Erythroblast (primary cell): ENCODE measurements at places on chromosomes 1 and 21.

GRCh38 chr1:227197064-227197463, 121.2 kb downstream of the CDC42BPA start:
- no peak for DNase-seq

GRCh38 chr1:23200883-23201282, 16.4 kb downstream of the HTR1D start:
- no peak for DNase-seq

DNA sequence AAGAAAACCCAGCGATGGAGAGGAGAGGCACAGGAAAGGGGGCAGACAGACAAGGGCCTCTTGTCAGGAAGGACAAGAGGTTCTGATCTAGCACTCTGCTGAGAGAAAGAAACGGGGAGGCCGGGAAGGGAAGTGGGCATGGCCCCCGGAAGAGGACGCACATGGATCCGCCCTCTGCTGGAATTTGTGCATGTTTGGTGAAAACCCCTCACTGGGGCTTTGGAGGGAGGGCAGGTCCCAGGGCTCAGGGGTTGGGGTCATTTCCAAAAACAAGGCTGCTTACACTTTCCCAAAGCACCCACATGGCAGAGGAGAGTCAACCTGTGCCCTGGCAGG, 32.4 kb upstream of the ECE1 start:
- no peak for DNase-seq

DNA sequence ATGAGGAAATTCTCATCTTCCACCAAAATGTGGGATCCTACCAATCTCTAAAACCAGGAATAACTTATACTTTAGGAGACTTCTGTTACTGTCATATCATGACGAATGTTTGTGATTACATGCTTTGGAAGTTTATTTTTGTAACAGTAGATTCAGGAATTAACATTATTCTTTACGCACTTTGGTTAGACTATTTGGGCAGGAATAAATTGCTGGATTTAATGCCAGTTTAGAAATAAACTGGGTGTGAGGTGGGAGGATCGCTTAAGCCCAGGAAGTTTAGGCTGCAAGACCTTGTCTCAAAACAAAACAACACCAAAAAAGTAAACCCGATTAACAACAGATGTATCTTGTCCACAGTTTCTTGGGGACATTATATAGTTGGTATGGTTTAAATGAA, 52.1 kb downstream of the MIGA1 start:
- DNase-seq: no peak

DNA sequence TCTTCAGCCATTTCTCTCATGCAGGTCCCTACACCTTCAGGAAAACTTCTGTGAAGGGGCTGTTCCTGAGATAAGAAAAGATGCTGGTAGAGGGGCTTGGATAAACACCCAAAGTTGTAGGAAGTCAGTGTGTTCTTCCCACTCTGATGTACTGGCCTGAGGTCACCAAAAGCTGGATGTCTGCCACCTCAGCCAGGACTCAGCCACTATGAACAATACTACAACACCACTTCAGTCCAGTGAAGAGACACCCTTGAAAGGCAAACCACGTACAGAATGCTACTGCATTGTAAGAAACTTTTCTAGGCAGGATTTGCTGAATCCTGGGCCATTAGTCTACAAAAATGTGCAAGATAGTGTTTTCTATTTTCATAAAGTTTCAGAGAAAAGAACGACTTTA, 2.4 kb downstream of the PTPN14 start:
- DNase-seq: no peak

GRCh38 chr21:38511662-38512243, 13.5 kb upstream of the ERG start:
- DNase-seq: no peak

GRCh38 chr1:68975212-68975933, 478.5 kb upstream of the DEPDC1 start:
- no peak for DNase-seq

DNA sequence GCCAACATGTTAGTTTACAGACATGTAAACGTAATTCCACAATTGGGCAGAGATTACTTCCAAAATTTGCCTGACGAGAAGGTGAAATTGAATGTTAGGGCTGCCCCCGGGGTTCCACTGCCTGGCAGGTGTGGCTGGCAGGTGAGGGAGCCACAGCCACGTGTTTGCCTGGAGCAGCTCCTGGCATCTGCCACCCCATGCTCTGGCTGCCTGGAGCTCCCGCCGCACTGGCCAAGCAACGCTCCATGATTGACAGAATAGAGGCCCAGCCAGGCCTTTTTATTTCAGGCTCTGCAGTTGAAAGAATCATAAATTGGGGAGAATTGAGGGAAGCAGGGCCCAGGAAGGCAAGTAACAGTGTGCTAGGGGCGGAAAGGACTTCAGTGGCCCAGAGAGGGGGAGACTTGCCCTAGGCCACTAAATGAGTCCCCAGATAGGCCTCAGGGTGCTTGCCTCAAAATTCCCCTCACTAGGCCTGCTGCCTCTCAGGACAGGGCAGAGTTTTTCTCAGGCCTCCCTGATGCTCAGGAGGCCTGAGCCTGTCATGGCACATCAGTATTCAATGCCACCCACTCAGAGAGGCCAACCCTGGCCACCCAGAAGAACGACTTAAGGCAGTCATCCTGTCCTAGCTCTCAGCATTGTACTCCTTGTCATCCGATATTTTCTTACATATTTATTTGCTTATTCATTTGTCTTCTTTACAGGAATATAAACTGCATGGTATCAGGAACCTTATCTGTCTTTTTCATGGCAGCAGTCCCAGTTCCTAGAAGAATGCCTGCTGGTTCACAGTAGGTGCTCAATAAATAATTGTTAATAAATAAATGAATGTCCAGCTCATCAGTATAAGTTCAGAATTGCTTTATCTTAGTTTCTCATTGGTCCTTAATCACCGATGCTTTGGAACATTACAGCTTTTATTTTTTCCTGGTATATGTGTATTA, 16.6 kb upstream of the S1PR1 start:
- DNase-seq: no peak

DNA sequence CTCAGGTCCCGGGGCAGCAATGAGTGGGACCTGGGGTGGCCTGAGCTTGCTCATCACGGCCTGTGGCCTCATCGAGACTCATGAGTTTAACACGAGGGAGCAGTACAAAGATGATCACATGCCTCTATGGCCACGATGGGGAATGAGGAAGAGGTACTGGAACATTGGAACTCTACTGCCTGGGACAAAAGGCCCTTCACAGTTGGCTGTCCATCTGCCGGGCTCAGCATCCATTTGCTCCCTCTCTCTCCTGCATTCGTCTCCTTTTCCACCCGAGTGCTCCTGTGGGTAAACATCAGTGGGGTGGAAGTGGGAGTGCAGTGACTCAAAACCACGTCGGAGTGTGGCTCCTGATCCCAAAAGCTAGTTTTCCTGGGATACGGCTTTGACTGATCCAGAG, 124.9 kb downstream of the KAZN start:
- no peak for DNase-seq

DNA sequence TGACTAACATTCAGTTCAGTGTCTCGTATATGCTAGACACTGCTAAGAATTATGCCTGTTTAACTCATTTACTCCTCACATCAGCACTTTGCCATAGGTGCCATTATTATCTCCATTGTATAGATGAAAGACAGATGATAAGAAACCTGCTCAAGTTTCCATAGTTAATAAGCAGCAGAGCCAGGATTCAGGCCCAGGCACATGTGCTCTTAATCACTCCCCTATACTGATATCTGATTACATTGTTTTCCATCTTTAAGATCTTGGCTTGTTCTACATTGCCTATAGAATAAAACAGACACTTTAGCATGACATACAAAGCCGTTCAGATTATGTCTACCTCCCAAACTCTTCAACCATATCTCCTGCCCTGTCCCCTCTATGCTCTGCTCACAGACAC, 30.5 kb upstream of the USH2A start:
- no peak for DNase-seq
